ENCODE measurements at places on chromosomes 13 and 19. TPM values are rescaled to one million over a fixed set of nuclear protein-coding genes. Genes with fewer than 3 reads are reported as not detected.

DNA sequence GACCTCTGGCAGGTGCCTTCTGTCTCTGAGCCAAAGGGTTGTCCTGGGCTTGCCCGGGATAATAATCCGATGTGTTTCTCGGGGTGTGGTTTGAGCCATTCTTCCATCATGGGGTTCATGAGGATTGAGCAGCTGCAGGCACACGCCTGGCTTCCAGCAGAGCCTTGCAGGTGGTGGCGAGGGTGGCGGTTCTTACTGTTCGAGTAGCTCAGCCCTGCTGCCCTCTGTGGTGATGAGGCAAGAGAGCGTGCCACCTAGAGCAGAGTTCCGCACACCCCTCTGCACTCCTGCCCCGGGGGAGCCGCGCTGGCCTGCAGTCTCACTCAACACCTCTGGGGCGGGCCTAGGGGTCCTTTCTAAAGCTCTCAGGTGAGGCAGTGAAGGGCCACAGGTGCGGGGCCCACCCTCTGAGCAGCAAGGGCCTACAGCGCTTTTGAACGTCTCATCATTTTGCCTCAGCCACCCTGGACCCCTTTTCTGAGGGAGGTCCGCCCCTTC, 3.8 kb downstream of the SCN1B start:
- DNase-seq: no peak

DNA sequence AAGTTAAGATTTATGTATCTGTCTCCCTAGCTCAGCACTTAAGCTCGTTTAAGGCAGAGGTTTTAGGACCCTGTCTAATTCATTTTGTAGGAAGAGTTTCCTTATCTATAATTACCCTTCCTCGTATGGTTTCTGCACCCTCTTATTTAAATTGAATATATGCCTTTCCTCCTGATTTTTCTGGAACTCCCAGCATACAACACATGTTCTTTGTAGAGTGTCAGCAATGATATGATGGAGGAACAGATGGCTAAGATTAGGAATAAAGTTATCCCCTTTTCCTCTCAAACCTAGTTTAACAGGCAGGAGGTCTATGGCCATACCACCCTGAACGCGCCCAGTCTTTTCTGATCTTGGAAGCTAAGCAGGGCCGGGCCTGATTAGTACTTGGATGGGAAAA, 359.5 kb downstream of the PCDH17 start:
- no peak for DNase-seq

DNA sequence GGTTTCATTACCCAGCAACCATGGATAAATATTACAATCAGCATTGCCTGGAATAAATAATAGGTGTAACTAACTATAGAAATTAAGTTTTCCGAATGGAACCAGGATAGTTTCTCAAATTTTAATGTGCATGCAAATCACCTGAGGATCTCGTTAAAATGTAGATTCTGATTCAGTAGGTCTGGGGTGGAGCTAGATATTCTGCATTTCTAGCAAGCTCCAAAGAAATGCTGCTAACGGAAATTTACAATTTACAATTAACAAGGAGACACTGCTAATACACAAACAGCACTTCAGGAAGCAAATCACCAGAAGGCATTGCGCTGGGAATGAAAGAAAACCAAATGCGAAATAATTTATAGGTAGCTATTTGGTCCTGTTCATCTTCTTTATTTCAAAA, 597.5 kb upstream of the KLF12 start:
- no peak for DNase-seq

DNA sequence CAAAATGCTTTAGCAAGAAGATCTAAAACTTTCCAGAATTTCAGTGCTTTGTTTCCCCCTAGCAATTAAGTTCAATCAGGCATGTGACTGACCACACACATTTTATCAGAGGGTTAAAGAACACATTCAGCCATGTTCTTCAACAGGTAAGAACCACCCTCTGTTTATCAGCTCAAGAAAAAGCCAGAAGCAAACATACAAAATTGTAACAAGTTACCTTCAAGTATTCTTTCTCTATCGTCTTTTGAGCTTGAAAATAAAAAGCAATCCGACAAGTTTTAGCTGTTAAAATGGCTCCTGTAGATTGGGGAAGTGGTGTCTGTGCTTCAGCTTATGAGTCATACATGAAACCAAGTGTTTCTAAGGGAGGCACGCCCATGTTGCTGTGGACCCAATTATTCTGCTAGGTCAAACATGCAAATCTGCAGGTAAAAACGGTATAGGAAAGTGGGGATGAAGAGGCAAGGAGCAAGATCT, at the start of gene ELF1:
TSS of gene ELF1 (minus strand) at position 306 of the 477 bp plus-strand sequence. CDS start 37,262 bp downstream, outside the sequence.
- peak; percentile 10 for DNase-seq

The URAD gene
- not detected for polyA plus RNA-seq

- no peak for DNase-seq
These were observed 1303.9 kb downstream of the EFNB2 start for GRCh38 chr13:105231579-105231978.
